ENCODE measurements at places on chromosomes 11 and 22.
A peak's percentile ranks its signal among the peaks of the same experiment; 100 is the strongest.

DNA sequence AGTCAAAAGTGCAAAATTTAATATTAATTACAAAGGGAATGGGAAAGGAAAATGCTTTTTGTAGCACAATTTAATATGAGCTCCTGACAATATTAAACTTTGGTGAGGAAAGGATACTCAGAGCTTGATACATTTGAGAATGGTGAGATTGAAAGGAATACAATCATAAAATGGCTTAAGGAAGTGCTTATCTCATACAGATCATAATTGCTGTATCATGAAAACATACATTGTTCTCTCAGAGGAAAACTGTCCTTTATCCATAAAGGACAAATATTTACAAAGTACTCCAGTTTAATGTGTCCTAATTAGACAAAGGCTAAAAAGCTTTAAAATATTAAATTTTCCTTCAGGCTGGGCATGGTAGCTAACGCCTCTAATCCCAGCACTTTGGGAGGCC lies 260.4 kb downstream of the TMEM135 start:
- no peak for DNase-seq

DNA sequence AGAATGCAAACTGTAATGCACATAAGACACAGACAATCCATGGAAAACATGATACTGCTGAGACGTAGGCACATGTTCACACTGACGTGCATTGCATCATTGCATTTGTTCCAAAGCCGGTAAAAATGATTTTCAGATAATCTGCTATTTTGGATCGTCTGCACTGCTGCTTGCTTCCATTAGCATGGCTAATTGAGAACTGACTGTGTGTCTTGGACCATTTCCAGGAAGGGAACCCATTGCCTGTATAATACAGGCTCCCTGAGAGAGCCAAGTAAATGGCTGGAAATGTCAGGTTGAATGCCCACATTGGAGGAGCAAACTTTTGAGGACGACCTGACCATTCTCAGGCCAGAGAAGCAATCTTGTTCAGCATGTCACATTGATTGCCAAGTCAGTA lies 304.8 kb downstream of the ST3GAL4 start:
- DNase-seq, result no peak

- no peak for DNase-seq
Measured at GRCh38 chr11:70473873-70474690, 75.8 kb downstream of the CTTN start.

DNA sequence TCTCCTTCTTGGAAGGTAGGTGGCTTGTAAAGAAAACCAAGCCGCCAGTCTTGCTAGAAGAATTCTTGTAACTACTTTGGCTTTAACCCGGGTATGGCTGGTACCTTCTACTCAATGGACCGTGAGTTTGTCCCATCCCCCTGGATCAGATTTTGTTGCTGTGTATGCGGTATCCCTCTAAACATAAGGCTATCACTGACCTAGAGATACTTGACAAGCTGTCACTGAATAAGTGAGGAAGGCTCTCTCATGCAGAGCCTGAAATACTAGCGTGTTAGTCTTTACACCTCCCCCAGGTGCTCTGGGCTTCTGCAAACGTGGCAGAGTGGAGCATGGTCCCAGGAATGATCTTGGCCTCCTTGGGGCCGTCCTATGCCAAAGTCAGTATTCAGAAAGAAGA lies 34.5 kb downstream of the GLB1L2 start:
- no peak for DNase-seq

- DNase-seq, result no peak
Measured at GRCh38 chr11:82826526-82826925, 73.7 kb downstream of the PRCP start.

GRCh38 chr11:109911488-109911887 lies 181.7 kb upstream of the ZC3H12C start:
- DNase-seq, result no peak

DNA sequence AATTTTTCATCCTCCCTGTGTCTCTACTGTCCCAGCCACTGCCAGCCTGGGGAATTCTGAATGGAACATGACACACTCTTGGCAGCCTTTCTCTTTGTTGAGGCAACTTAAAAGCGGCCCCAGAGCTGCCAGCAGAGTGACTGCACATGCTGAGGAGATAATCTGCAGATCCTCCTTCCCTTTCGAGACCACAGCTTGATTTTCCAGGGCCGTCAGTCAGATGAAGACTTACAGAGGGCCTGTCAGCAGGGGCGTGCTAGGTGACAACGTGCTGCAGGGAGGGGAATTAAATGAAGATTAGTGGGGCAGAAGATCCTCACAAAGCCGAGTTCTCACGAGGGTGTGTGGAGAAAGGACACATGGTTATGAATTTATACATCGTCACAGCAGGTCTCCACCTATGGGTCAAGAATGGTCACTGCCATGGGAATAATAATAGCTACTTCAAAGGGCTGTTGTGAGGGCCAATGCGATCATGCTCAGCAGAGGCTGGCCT lies 193.5 kb upstream of the PITPNB start:
- DNase-seq, result peak; percentile 84

DNA sequence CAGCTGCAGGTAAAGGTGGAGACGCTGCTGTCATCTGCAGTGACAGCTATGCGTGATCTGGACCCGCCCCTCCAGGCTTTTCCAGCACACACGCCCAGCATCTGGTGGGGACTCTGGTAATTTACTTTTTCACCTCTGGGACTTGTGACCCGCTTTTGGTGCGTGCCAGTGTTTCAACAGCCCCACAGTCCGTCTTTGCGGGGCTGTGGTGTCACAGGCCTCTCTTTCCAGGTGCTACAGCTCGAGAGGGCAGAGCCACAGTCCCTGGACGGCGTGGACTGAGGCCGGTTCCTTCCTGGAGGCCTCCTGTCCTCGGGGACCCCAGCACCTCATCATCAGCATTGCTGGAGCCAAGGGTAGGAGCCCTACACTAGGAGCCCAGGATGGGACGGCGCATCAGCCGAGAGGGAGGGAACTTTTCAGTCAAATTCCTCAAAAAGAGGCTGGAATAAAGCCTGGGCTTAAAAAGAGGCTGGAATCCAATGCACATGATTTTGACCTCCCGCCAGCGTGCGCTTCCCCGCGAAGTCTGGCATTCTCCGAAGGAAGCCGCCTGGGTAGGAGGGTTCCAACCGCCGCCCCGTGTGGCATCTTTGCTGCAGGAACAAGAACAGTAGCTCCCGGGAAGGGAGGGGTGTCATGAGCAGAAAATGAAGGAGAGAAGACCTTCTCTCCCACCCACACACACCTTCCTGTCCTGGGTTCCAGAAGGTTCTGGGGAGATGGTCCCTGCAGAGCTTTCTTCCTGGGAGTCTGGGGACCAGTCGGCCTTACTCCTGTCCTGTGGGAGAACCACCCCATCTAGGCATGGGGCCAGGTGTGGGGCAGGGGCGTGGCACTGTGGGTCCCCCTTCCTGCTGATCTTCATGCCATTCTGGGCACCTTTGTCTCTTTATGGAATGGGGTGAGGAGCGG lies 25.7 kb upstream of the KRTAP5-7 start:
- no peak for DNase-seq

GRCh38 chr11:132942611-132943356 lies 589.5 kb downstream of the OPCML start:
- peak; percentile 57 for DNase-seq

DNA sequence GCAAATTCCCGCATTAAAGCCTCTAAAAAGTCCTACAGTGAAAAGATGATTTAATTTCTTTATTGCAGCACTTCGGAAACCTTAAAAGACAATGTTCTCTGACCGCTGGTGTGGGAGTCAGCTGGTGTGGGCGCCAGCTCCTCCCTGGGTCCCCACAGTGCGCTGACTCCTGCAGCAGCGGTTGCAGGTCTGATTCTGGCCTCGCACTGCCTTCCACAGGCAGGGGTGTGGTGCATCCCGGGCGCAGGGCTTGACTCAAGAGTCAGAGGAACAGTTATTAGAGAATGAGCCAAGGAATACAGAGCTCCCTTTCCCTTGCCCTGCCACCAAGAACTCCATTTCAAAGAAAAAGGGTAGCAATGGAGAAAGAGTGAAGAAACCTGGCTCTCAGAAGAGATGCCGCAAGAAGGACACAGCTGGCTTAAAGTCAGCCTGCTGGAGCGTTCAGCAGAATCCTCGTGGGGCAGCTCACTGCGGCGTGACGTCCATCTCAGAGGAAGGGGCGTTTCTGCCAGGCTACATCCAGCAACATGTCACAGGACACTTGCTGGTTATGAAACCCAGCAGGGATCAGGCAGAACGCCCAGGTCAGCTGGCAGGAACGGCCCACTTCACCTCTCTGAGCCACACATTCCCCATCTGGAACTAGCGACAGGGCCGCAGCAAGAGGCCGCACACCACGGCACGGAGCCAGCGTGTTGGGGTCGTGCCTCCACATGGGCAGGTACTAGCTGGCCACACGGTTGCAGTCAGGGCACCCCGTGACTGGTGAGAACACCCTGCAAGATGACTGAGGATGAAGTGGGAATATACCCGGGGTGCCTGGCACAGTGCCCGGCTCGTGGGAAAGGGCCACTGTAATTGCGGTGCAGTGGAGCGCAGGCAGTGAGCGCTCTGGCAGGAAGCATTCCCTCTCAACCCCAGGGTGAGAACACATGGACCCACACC lies 18.1 kb upstream of the EFCAB6 start:
- no peak for DNase-seq

- DNase-seq, result no peak
Measured at GRCh38 chr11:87840786-87841185, 334.5 kb downstream of the RAB38 start.

- DNase-seq, result no peak
Measured at GRCh38 chr11:125429807-125430678, 66.0 kb downstream of the FEZ1 start.

DNA sequence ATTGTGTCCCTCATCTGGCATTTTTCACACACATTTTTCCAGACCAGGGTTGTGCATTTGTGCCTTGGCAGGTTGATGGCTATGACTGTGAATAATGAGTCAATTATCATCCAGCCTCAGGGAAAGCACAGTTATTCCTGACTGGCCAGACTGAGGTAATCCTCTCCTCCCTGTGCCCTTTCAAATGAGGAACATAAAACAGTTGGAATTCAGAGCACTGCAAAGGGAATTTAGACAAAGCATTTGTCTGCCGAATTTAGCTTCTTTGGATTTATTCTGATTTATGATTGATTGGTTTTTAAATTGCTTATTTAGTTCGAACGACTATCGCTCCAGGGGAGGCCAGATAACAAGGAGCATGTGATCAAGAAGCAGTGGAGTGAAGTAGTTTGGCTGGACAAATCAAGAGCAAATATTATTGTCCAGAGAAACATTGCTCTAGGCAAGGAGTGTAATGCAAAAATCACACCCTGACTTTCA lies 30.8 kb upstream of the RAG2 start:
- peak; percentile 10 for DNase-seq

GRCh38 chr11:446891-447290 lies 3.2 kb upstream of the PTDSS2 start:
- no peak for DNase-seq

- peak; percentile 90 for DNase-seq
Measured at GRCh38 chr11:119094816-119095065, 6.9 kb downstream of the DPAGT1 start.

- DNase-seq, result no peak
Measured at GRCh38 chr11:17753641-17754040, 19.1 kb downstream of the KCNC1 start.

- no peak for DNase-seq
Measured at GRCh38 chr11:9772218-9772617, 108.3 kb downstream of the SWAP70 start.

DNA sequence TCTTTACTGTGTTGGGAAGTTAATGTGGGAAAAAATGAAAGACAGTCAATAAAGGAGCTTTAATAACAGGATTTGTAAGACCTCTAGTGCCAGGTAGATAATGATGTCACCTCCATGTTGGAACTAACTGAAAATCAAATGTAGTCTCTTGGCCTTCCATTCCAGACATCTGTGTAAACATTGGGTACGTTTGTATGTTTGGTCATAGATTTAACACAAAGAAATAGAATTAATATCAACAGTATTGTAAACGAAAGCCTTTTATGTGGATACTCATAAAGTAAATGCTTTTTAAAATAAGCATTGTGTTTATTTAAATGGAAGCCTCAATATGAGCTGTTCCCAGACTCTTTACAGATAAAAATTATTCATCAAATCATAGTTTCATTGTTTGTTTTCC lies 605.7 kb downstream of the METTL15 start:
- DNase-seq, result no peak

GRCh38 chr11:73218106-73218829 lies at the start of gene P2RY2:
Gene P2RY2 (plus strand): TSS chr11:73218281. CDS start chr11:73234160, 15,879 bp downstream.
- peak; percentile 88 for DNase-seq

GRCh38 chr11:29280452-29280851 lies 736.4 kb downstream of the KCNA4 start:
- DNase-seq, result no peak

GRCh38 chr11:12319988-12320387 lies 57.4 kb upstream of the PARVA start:
- DNase-seq, result no peak

- DNase-seq, result no peak
Measured at GRCh38 chr22:21015466-21016006, 571 bp downstream of the P2RX6 start.

All from neural progenitor cell (in vitro differentiated cells).